ENCODE measurements at places on chromosomes 2 and 18. TPM values are rescaled to one million over a fixed set of nuclear protein-coding genes. Genes with fewer than 3 reads are reported as not detected.

DNA sequence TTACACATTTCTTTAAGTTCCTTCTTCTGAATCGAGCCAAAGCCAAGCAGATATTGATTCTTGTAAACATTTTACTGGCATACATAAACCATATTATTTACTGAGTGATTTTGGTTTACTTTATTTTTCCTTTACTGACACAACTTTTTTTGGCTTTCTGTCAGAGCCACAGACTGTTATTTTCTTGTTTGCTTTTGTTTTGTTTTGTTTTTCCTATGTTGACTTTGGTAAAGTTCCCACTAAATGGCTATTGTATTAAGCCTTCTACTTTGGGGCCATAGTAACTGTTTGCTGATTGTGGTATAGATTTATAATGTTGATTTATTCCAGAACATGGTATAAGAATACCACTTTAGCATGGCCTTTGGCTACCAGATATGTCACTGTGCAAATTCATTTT, 419.4 kb downstream of the DCDC2C start:
- DNase-seq: no peak
- no peak overlapping the region for H3K27ac ChIP-seq
- no peaks in the 10 kb centered on the region for H3K27me3 ChIP-seq

GRCh38 chr2:128376241-128377041, 57.8 kb upstream of the HS6ST1 start:
- no peak for DNase-seq
- no peak overlapping the region for H3K27ac ChIP-seq
- H3K27me3 ChIP-seq: peaks cover 18% of the 10 kb centered on the region
- no peak overlapping the region for H3K4me3 ChIP-seq
- H3K4me1 ChIP-seq: peaks cover 40% of the 10 kb centered on the region

GRCh38 chr2:102593516-102593915, 25.8 kb upstream of the SLC9A2 start:
- H3K4me1 ChIP-seq: no peaks in the 10 kb centered on the region
- no peak overlapping the region for H3K27ac ChIP-seq
- no peaks in the 10 kb centered on the region for H3K27me3 ChIP-seq
- H3K4me3 ChIP-seq: no peak overlapping the region

GRCh38 chr2:69271831-69272257, 115.2 kb downstream of the GFPT1 start:
- no peaks in the 10 kb centered on the region for H3K36me3 ChIP-seq
- no peak for DNase-seq
- H3K4me1 ChIP-seq: no peaks in the 10 kb centered on the region
- H3K27me3 ChIP-seq: peaks cover 3% of the 10 kb centered on the region
- H3K27ac ChIP-seq: no peak overlapping the region

DNA sequence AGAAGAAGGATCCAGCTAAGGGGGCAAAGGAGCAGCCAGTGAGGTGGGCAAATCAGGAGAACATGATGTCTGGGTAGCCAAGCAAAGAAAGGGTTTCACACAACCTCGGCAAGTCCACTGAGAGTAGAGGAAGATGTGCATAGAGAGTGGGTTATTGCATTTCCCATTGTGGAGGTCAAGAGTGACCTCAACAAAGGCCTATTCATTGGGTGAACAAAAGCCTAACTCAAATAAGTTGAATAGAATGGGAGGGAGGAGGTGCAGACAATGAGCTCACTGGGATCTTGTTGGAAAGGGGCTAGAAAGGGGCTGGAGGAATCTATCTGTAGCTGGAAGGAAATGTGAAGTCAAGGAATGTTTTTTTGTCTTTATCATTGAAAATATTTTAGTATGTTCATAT, 14.0 kb upstream of the PDCL3 start:
- H3K4me1 ChIP-seq: no peaks in the 10 kb centered on the region
- H3K36me3 ChIP-seq: no peaks in the 10 kb centered on the region
- H3K27ac ChIP-seq: no peak overlapping the region

DNA sequence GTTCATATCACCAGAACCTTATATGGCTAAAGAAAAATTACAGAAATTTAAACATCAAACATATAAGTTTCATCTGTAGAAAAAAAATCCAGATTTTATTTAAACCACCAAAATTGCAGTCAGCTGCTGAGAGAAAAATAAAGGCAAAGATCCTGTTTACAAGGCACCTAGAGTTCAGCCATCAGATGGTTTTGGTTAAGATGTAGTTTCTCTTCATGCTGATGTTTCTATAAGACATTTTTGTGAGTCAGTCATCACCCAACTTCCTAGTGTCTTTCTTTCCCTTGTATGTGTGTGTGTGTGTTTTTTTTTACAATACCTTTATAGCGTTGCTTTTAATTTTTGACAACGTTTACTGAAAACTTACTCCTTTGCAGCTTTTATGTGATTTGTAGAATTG, 26.1 kb upstream of the MMADHC start:
- no peaks in the 10 kb centered on the region for H3K4me1 ChIP-seq
- no peaks in the 10 kb centered on the region for H3K36me3 ChIP-seq
- no peak for DNase-seq
- H3K27ac ChIP-seq: no peak overlapping the region
- no peaks in the 10 kb centered on the region for H3K27me3 ChIP-seq
- H3K4me3 ChIP-seq: no peak overlapping the region

GRCh38 chr18:61853855-61854254, 39.0 kb downstream of the RNF152 start:
- no peaks in the 10 kb centered on the region for H3K27me3 ChIP-seq
- H3K4me1 ChIP-seq: no peaks in the 10 kb centered on the region
- H3K36me3 ChIP-seq: no peaks in the 10 kb centered on the region
- no peak overlapping the region for H3K27ac ChIP-seq
- no peak for DNase-seq

GRCh38 chr2:38905251-38905650, 15.6 kb downstream of the ARHGEF33 start:
- H3K27me3 ChIP-seq: no peaks in the 10 kb centered on the region
- no peak overlapping the region for H3K27ac ChIP-seq
- no peaks in the 10 kb centered on the region for H3K36me3 ChIP-seq
- no peaks in the 10 kb centered on the region for H3K4me1 ChIP-seq

DNA sequence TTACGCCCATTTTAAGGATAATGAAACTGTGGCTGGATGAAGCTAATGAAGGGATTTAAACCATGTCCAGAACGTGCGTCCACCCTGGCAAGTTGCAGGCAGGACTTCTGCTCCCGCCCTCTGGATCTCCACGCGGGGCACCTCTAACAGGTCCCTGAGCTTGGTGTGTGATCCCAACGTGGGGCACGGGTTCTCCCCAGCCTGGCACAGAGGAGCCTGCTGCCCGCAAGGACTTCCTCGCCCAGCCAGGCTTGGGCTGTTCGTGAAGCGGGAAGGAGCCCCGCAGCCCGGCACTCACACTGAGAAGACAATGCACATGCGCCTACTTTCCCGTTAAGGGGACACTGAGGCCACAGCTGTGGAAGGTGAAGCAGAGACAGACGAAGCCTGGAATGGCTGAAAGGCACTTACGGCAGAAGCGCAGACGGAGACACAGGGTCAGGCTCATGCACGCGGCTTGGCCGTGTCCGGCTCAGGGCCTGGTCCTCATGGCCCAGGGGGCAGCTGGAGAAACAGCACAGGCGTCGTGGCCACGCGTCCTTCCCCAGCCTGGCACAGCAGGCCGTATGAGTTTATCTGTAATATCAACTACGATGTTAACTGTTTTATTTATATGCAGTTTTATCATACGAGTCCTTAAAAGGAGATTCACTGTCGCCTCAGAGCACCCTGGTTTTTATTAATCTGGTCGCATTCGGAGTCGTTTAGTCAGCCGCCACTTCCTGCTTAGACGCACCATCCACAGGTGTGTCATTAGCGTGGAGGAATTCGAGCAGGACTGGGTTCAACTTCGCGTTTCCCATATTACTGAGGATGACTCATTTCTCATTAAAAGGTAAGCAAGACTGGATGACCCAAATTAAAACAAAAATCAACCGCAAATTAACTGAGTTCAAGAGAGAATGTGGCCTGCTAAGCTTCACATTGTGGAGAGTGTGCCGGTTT, 835.9 kb downstream of the GALR1 start:
- no peaks in the 10 kb centered on the region for H3K36me3 ChIP-seq
- H3K4me3 ChIP-seq: no peak overlapping the region
- no peaks in the 10 kb centered on the region for H3K27me3 ChIP-seq
- no peak for DNase-seq
- no peaks in the 10 kb centered on the region for H3K4me1 ChIP-seq

- H3K27me3 ChIP-seq: no peaks in the 10 kb centered on the region
- no peak overlapping the region for H3K27ac ChIP-seq
- H3K36me3 ChIP-seq: peaks cover 3% of the 10 kb centered on the region
- H3K4me3 ChIP-seq: no peak overlapping the region
Measured at GRCh38 chr2:58215429-58215828, 25.7 kb downstream of the FANCL start.

- no peak overlapping the region for H3K27ac ChIP-seq
- H3K4me1 ChIP-seq: no peaks in the 10 kb centered on the region
- H3K27me3 ChIP-seq: no peaks in the 10 kb centered on the region
- H3K36me3 ChIP-seq: no peaks in the 10 kb centered on the region
Measured at GRCh38 chr2:75960472-75961009, 249.8 kb upstream of the GCFC2 start.

DNA sequence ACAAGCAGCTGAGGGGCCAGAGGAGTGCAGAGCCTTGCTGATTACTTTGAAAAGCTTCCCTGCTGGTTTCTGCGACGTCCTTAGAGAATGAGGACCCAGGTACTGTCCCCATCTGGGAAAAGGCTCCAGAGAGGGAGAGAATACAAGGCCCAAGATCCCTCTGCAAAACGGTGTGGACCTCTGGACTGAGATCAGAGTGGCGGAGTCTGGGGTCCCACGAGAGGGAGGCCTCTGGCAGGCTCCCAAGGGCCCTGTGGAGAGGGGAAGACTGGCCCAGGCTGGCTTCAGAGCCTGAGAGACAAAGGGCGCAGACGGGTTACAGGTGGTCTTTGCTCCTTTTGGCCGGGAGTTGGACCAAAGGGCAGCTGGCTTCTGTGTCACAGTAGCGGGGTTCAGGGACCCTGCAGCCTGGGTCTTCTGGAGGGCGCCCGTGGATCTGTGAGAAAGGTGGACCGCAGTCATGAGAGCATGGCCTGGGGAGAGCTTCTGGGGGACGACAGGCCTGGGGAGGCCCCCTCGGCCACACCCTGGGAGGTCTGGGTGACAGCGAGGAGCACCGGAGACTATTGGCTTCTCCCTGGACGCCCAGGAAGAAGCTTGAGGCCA, 805 bp downstream of the SNORC start:
- DNase-seq: no peak
- peaks cover 5% of the 10 kb centered on the region for H3K4me1 ChIP-seq
- H3K36me3 ChIP-seq: no peaks in the 10 kb centered on the region

- no peaks in the 10 kb centered on the region for H3K27me3 ChIP-seq
- H3K4me3 ChIP-seq: no peak overlapping the region
- DNase-seq: no peak
- no peaks in the 10 kb centered on the region for H3K36me3 ChIP-seq
- peaks cover 19% of the 10 kb centered on the region for H3K4me1 ChIP-seq
Measured at GRCh38 chr18:63255435-63255834, 64.1 kb downstream of the BCL2 start.

DNA sequence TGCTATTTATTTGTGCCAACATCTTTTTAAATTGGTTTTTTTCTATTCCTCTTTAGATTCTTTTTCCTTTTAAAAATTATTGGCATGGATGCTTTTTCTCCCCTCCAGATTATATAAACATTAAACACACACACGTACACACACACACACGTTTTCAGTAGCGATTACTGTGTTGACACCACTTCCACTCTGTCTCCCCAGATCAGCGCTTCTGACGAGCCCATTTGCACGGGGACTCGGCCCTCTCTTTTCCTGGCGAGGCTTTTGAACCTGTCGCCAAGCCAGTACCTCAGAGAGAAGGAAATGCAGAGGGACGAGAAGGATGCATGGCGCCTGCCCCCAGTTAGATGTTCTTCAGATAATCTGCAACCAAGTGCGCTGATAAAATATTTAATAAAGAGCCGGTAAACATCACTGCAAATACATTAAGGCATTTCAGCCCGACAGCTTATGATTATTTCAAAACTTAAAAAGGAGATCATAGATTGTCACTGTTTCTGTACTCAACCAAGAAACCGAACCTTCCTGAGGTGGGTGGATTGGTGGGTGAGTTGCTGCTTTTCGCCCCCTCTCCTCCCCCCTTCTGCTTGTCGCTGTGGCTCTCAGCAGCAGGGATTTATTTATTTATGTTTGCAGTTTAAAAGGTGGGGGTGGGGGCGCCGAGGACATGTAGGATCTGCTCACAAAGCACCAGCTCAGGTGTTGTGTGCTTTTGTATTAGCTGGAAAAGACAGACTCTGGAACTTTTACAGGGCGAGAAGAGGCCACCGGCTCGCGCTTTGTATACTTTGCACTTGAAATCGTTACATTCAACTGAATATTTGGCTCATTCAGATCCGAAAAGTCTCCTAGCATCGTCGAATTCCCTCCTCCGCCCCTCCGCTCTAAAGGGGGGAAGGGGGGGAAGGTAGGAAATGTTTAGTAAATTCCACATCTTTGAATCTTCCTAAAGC, 787 bp upstream of the TBR1 start:
- peaks cover 37% of the 10 kb centered on the region for H3K4me1 ChIP-seq
- H3K27me3 ChIP-seq: peaks cover 48% of the 10 kb centered on the region
- H3K36me3 ChIP-seq: peaks cover 1% of the 10 kb centered on the region
- no peak overlapping the region for H3K4me3 ChIP-seq

DNA sequence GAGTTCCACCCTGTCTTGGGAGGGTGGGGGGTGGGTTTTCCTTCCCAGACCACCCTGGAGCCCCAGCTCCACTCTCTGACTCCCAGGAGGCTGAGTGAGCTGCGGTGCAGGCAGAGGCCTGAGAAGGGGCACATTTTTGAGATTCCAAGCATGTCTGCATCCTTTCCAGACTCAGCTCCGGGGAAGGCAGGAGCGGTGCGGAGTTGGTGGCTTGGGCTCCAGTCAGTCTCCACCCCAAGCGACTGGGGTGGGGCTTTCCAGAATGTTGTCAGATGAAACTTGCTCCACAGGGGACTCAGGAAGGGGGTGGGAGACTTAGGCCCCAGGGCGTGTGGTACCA, 44.2 kb upstream of the HS6ST1 start:
- H3K4me1 ChIP-seq: peaks cover 20% of the 10 kb centered on the region
- no peak for DNase-seq
- H3K27ac ChIP-seq: no peak overlapping the region
- H3K4me3 ChIP-seq: no peak overlapping the region
- no peaks in the 10 kb centered on the region for H3K27me3 ChIP-seq

Gene TMEM200C
- not detected for total RNA-seq

Gene ITPRIPL1
- 20.5 TPM for total RNA-seq

Gene SCG2
- total RNA-seq: not detected

Gene REG3A
- total RNA-seq: not detected

Gene SERPINB3
- not detected for total RNA-seq

Gene TRIB2
- total RNA-seq: 84.5 TPM

Gene CACNB4
- 0.93 TPM for total RNA-seq

Data from natural killer cell (primary cell).